ENCODE measurements at places on chromosomes 16 and 17. TPM values are rescaled to one million over a fixed set of nuclear protein-coding genes. Genes with fewer than 3 reads are reported as not detected.

GRCh38 chr16:86224126-86224525 is 286.2 kb upstream of the FOXF1 start:
- no peak for DNase-seq

The HSPB9 gene
- total RNA-seq = not detected

GRCh38 chr16:590188-590814 is 435 bp downstream of the RAB40C start:
- peak; percentile 44 for DNase-seq

The OR3A3 gene
- not detected for total RNA-seq

DNA sequence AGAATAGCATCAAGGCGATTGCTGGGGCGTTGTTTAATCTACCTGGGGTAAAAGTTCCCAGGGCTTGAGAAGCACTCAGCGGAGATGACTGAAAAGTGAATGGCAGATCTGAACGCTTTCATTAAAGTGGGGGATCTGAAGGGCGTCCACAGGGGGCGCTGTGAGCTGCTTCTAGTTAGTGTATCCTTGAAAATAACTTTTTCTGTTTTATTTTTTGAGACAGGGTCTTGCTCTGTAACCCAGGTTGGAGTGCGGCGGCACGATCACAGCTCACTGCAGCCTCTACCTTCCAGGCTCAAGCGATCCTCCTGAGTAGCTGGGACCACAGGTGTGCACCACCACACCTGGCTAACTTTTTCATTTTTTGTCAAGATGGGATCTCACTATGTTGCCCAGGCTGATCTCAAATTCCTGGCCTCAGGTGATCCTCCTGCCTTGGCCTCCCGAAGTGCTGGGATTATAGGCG is 360.4 kb downstream of the SEC14L1 start:
- DNase-seq = no peak

- no peak for DNase-seq
Measured at GRCh38 chr16:15770512-15770911, 86.3 kb downstream of the MYH11 start.

The KRT32 gene
- 0.15 TPM for total RNA-seq

GRCh38 chr17:66313995-66314659 is 11.7 kb downstream of the PRKCA start:
- DNase-seq = no peak

DNA sequence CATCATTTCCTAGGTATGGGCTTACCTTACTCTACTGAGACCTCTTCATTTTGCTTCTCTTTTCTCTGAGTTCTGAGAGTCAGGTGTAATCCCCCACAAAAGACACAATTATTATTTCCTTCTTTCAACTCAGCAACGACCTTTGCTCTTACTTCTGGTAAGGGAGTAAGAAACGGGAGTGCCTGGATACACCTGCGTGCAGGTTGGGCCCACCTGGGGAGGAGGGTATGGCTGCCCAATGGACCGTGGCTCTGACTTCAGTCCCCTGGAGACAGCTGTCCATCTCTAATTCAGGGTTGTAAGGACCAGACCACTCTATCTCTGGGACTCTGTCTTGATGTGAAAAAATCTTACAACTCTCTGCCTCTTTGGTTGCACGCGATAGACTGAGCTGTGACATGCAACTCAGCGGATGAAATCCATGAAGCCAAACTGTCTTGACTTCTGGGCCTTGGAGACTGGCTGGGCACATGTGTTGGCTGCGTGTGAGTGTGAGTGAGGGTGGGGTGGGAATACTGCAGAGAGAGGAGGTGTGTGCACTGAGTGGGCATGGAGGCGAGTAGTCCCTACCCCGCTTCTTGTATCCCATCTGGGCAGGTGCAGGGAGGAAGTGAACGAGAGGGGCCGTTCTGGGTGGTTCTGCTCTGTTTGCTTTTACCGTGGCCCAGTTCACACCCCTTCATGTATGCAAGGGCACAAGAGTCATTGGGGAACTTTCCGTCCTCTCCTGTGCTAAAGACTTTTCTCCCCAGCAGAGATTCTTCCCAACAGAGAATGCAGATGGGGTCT is 1.2 kb downstream of the TMEM238L start:
- DNase-seq = no peak

The FBXO39 gene
- total RNA-seq = not detected

The MARCHF10 gene
- total RNA-seq = not detected

DNA sequence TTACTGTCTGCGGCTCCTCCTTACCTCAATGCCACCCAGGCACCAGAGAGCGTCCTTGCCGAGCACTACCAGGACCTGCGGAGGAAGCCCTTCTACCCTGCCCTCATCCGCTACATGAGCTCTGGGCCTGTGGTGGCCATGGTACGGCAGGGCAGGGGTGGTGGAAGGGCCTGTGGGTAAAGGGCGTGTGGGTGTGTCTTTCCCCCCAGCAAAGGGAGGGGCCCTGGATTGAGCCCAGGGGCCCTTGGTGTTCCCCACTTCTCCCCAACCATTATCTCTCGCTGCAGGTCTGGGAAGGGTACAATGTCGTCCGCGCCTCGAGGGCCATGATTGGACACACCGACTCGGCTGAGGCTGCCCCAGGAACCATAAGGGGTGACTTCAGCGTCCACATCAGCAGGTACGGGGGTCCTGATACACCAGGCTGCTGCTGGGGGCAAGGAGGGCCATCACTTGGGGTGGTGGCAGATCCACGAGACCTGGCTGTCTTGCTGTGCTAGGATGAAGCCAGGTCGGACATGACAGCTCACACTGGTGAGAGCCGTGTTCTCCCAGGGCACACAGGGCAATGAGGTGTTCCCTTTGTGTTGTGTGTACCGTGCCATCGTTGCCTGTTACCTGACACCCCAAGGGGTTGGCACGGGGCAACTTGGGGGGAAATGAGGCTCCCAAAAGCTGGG is 2.2 kb upstream of the DECR2 start:
- no peak for DNase-seq

The CCL16 gene
- not detected for total RNA-seq

GRCh38 chr16:27253526-27253930 is 15.0 kb downstream of the NSMCE1 start:
- no peak for DNase-seq

The VPS4A gene
- 60.6 TPM for total RNA-seq

GRCh38 chr16:46765050-46765449 is 16.9 kb upstream of the MYLK3 start:
- no peak for DNase-seq

Data from psoas muscle (tissue), 8 donors.